Foreskin keratinocyte (primary cell): ENCODE measurements at places on chromosomes 3 and 15. TPM values are rescaled to one million over a fixed set of nuclear protein-coding genes. Genes with fewer than 3 reads are reported as not detected.

CDHR4 gene
- not detected in 2 replicates for polyA plus RNA-seq

DNA sequence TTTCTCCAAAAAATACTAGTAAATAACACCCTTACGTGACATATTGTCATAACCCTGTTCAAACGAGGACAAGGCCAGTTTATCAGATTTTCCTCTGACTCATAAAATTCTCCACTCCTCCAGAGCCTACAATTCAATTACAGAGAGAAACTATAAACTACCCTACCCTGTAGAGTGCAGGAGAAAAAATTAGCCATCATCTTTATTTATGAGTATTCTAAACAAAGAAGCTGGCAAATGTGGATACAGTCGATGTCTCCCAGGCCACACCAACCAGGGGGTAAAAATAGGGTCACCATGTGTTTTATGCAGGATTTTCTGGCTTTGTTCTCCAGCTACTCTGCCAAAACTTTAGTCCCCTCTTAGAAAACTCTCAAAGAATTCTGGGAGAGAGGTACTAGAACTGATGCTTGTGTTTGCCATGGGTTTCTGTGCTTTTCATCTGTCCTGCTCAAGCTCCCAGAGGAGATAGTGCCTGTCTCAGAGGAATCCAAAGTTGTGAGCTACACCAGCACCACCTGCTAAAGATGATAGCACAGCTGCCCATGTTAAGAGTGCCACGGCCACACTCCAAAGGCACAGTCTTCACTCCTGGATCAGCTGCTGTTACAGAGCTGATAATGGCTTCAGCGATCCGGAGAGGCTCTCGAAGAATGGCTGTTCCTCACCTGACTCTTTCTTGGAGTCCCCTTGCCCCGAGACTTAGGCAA, 150.2 kb downstream of the IMPG2 start:
- no peak for DNase-seq

DNA sequence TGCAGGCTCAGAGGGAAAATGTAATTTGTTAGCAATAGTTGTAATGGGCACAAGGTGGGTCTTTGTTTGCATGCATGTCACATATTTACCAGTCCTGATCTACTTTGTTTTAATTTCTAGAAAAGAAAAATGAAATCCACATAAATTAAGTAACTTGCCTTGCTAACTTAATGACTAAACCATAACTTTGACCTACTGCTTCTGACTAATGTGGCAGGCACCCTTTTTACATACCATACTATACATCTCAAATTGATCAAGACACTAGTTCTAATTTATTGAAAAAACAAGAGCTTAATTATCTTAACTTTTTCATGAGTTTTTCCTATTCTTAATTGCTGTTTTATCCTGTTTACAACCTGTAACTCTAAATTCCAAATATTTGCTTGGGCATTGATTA, 93.2 kb downstream of the ATP11B start:
- DNase-seq = peak; percentile 17

DNA sequence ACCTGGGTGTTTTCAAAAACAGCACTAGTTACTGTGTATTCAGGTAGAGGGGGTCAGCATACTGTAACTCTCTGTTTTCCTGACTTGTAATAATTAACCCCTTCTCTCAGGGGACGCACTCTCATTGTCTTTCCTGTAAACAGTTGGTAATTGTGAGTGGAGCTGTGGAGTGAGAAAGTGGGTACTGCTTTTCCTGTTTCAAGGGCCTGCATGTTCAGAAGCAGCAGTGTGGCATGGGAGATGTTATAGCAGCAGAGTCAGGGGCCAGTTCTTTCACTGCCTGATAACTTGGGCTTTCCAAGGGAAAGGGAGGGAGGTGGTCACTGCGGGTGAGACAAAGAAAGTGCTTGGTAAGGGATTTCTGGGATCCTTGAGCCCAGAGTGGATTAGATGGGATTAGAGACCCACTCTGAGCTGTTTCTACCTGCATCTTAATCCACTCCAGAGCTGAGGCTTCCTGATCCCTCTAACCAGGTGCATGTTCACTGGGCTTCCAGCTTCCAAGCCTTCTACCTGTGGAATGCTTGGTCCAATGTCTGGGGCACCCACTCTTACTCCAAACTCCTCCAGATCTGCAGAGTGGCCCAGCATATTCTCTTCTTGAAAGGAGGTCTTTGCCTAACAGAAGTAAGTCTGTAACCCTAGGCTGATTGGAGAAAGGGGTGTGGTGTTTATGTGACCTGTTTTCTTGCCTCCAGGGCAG, 105.2 kb downstream of the RPLP1 start:
- no peak for DNase-seq

GRCh38 chr3:149385617-149386298, 8.3 kb upstream of the TM4SF1 start:
- no peak for DNase-seq

GNAT1 gene
- polyA plus RNA-seq = not detected in 2 replicates

LMCD1 gene
- polyA plus RNA-seq = 2.0 and 2.5 TPM in 2 replicates

- DNase-seq = no peak
These were observed 10.3 kb downstream of the TM2D3 start for GRCh38 chr15:101641894-101642293.

- DNase-seq = no peak
These were observed 20.6 kb upstream of the TEX55 start for GRCh38 chr3:119125342-119125741.

CLDND1 gene
- 31.3 and 40.3 TPM in 2 replicates for polyA plus RNA-seq

GRM7 gene
- not detected in 2 replicates for polyA plus RNA-seq

GRCh38 chr3:116445311-116445841, at the start of gene LSAMP:
Gene LSAMP, minus strand, starts transcription at chr3:116445487.
- no peak for DNase-seq

DNA sequence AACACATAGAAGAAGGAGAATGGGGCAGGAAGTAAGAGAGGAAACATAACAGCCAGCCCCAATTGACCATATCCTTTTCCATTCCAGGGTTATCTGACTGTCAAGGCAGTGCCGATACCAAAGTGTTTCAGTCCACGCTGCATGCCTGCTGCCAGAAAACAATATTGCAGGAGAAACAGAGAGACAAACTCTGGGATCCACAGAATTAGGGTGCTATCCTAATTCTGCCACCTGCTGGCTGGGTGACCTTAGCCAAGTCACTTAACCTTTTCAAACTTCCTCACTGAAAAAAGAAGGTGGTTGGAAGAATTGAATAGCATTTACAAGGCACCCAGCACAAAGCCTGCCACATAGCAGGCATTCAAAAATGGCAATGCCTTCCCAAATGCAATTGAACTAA, 32.0 kb downstream of the GLB1 start:
- DNase-seq = no peak

DNA sequence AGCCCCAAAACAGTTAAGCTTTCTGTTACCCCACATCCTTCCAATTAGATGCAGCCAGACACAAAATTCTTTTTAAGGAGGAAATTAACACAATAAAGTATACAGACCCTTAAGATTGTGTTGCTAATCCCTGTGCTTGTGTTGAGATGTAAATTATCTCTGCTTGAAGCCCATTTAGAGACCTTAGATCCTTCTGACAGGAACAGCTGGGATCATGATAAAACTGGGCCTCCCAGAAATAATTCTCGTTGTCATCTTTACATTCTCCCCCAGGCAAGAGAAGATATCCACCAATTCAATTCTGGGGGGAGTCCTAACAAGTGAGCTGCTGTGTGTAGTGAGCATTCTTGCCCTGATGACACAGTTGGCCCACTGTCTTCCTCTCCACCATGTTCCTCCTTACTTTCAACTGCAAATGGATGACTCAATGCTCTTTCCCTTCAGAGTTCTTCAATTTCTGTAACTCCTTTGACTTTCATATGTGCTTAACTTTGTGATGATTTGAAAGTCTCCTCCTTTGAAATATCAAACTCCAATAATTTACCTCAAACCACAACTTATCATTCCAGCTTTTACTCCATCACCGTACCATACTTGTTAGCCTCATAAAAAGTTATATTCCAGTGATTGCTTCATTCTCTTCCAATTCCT, 186.6 kb downstream of the RAP2B start:
- peak; percentile 79 for DNase-seq

- no peak for DNase-seq
These were observed 107.1 kb upstream of the TSC22D2 start for GRCh38 chr3:150300852-150301517.

DNA sequence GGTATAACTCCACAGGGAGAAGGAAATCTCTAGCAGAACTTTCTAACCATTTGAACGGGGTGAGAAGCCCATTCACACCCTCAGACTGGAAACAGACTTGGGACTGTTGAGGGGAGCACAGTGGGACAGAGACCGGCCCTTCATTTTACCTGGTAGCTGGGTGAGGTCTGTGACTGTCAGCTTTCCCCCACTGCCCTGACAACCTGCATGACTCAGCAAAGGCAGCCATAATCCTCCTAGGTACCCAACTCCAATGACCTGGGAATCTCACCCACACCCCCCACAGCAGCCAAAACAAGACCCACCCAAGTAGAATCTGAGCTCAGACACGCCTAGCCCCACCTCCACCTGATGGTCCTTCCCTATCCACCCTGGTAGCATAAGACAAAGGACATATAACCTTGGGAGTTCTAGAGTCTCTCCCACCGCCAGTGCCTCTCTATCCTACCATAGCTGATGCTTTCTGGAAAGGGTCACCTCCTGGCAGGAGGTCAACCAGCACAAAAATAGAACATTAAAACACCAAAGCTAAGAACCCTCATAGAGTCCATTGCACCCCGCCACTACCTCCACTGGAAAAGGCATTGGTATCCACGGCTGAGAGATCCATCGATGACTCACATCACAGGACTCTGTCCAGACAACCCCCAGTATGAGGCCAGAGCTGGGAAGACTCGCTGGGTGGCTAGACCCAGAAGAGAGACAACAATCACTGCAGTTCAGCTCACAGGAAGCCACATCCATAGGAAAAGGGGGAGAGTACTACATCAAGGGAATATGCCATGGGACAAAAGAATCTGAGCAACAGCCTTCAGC, 28.0 kb downstream of the SENP7 start:
- DNase-seq = peak; percentile 70

SSUH2 gene
- 0.07 and 0.12 TPM in 2 replicates for polyA plus RNA-seq

ANKDD1A gene
- 2.0 and 3.1 TPM in 2 replicates for polyA plus RNA-seq

SLC28A2 gene
- polyA plus RNA-seq = not detected in 2 replicates

SLC9A9 gene
- polyA plus RNA-seq = 1.3 and 1.4 TPM in 2 replicates

DNA sequence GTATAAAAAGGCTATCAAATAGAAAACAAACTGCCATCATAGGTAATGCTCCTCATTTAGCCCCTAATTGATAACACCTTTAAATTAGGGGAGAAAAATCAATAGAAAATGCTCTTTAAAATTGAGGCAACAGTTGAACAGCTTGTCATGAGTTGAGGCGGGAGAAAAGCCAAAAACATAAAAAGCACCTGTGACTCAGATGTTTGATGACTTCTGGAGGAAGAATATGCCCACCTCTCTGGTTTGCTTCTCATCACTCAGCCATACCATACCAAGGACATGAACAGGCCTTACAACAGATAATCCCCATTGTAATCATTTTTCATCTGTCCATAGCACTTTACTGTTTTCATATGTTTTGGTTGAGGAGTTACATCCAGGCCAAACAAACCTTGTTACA, 246.0 kb downstream of the MYRIP start:
- DNase-seq = peak; percentile 27
